ENCODE measurements at places on chromosomes 13 and 19. TPM values are rescaled to one million over a fixed set of nuclear protein-coding genes. Genes with fewer than 3 reads are reported as not detected.

The CGB2 gene
- not detected for polyA plus RNA-seq

The SRRM5 gene
- 0.52 TPM for polyA plus RNA-seq

The ACP7 gene
- polyA plus RNA-seq, result 0.14 TPM

The TUBA3C gene
- not detected for polyA plus RNA-seq

The ZNF541 gene
- 0.12 TPM for polyA plus RNA-seq

The PSG3 gene
- polyA plus RNA-seq, result not detected

The TEKTIP1 gene
- polyA plus RNA-seq, result 3.5 TPM

The ERICH4 gene
- polyA plus RNA-seq, result not detected

The CRX gene
- polyA plus RNA-seq, result not detected

The LINGO3 gene
- 0.14 TPM for polyA plus RNA-seq
